ENCODE measurements at places on chromosomes 12 and 14.

- DNase-seq = no peak
These were observed 19.9 kb upstream of the COCH start for GRCh38 chr14:30854492-30854891.

DNA sequence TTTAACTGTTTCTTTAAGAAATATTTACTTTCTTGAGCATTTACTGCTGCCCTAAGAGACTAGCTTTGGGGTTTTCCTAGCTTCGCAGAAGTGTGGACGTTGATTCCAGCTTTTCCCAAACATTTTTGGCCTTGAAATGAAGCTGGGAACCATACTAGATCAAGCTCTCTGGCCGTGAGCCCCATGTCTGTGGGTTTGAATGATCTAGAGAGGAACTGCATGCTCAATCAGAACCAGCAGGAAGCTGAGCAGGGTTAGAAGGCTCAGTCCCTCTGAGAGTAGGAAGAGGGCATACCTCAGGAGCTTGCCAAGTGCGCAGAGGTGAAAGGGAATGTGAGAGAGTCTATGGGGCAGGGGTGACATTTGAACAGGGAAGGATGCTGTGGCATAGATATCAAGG, 292.1 kb downstream of the CACNA1C start:
- no peak for DNase-seq

DNA sequence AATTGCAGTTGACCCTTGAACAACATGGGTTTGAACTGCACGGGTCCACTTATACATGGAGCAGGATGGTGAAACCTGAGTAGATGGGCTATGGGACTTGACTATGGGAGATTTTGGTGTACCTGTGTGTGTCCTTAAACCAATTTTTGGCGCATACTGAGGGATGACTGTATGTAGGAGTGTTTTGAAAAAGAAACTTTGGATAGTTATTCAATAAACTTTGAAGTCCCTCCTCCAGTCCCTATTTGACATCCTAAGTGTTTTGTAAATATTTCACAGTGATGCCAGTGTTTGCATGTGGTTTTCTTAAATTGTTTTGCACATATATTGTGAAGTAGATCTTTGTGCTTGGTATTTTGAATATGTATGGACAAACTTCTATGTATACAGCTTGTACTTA, 12.4 kb downstream of the KTN1 start:
- no peak for DNase-seq

DNA sequence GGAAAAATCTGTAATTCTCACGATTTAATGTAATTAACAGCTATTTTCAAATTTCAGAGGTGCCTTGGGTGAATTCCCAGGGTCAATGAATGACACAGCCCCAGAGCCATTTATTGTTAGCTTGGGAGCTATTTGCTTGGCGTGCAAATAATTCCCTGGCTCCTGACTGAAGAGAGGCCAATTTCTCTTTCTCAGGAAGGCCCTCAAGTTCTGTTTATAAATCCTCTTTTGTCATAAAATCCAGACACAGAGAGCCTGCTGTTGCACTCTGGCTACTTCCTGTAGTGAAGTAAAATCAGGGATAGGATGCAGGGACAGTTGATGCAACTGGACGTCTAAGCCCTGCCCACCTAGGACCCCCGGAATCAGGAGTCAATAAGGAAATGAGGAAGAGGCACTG, 154.3 kb downstream of the TMX1 start:
- peak; percentile 8 for DNase-seq

DNA sequence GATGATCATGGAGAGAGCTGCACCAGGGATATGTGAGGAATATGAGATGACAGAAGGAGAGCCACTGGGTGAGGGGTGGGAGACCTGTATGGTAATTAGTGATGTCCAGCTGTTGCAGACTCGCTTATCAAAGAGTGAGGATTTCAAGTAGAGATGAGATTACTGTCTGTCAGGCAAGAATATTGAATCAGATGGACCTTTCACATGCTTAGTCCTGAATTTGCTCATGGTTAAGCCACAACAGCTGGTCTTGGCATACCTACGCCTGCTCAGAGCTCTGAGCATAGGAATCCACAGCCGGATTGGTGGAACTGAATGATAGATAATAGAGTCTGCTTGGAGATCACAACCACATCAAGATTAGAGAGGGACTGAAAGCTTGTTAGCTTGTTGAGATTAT, 115.2 kb upstream of the ARHGAP5 start:
- no peak for DNase-seq

GRCh38 chr12:68180792-68181744, 21.5 kb upstream of the IFNG start:
- peak; percentile 16 for DNase-seq

GRCh38 chr12:69241438-69242092, 2.2 kb downstream of the CPSF6 start:
- DNase-seq = no peak

DNA sequence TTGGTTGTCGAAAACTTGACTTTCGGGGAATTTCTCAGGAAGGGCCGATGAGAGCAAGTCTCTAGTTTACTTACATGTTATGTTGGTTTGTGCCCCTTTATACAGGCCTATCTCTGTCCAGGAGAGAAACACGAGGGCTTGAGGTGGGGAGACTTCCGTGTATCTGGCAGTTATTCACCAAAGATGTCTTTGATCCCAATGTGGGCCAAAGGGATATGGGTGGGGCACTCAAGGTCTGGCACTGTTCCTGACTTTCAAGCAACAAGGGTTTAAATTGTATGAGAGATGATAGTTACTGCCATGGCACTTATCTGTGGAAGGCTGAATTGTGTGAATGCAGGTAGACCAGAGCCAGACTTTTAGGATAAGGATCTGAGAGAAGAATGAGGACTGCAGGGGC, 137.2 kb upstream of the DHRS4 start:
- DNase-seq = no peak

GRCh38 chr12:46774322-46774633, 51.5 kb downstream of the SLC38A4 start:
- no peak for DNase-seq

Data from astrocyte of the hippocampus (primary cell).